Right ventricle myocardium inferior (tissue), 1 donor: ENCODE measurements at places on chromosomes 4 and X. TPM values are rescaled to one million over a fixed set of nuclear protein-coding genes. Genes with fewer than 3 reads are reported as not detected.

FATE1 gene
- total RNA-seq: not detected

RPL10 gene
- 2,181 TPM for total RNA-seq

DNA sequence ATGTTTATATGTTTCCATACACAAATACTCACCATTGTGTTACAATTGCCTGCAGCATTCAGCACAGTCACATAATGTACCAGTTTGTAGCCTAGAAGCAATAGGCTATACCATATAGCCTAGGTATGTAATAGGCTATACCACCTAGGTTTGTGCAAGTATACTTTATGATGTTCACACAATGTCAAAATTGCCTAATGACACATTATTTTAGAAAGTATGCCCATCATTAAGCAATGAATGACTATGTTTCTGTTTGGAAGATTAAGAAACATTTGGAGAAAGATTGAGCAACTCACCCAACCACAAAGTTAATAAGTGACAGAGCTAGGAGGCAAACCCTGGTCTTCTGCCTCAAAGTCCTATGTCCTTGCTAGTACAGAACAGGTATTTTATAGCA is 96.8 kb upstream of the GRIA3 start:
- DNase-seq: no peak

GRCh38 chr4:88320780-88321373 is 36.5 kb upstream of the PPM1K start:
- DNase-seq: no peak

GRCh38 chr4:175412161-175412560 is 399.9 kb downstream of the GPM6A start:
- no peak for DNase-seq
